Activated naive CD4-positive, alpha-beta T cell treated with anti-CD3 and anti-CD28 coated beads, Interleukin-2, amount 50 U/mL, for 72 hours (primary cell): ENCODE measurements at places on chromosomes 1 and 21. TPM values are rescaled to one million over a fixed set of nuclear protein-coding genes. Genes with fewer than 3 reads are reported as not detected.

- no peak for DNase-seq
These were observed 80.2 kb downstream of the CD58 start for GRCh38 chr1:116490588-116490987.

- no peak for DNase-seq
These were observed 12.0 kb downstream of the SPATC1L start for GRCh38 chr21:46171996-46172862.

- no peak for DNase-seq
These were observed 42.7 kb downstream of the HUNK start for GRCh38 chr21:31915566-31915965.

GRCh38 chr1:57019236-57019839 is 53.5 kb upstream of the C8B start:
- no peak for DNase-seq

- DNase-seq: no peak
These were observed 7.0 kb downstream of the FBLIM1 start for GRCh38 chr1:15765495-15766194.

DNA sequence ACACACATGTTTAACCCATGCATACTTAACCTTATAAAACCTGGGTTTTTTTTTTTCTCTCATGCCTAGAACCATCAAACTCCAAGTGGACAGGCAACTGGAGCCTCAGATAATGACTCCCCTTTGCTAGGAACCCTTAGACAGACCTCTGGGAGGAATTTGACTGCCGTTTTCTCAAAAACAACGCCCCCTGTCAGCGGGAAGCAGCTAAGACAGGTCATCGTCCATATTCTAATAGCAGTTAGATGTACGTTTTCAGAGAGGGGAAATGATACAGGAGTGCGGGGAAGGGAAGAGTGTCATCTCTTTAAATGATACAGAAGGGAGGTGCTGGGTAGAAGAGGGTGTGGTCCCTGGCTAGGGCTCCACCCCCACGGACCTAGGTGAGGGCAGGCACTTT is 34.7 kb downstream of the LRRC3 start:
- DNase-seq: no peak

DNA sequence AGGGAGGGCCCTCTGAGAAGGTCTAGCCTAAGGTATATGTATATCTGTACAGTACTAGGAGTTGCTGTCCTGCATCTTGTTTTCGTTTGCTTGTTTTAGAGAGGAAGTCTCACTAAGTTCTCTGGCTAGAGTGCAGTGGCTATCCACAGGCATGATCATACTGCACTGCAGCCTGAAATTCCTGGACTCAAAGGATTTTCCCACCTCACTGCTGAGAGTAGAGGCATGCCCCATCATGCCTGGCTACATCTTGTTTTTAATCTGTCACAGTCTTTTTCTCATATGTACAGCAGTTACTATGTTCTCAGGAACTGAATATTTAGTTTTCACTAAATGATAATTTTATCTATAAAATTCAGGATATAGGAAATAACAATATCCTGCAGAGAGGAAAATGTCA is 15.3 kb upstream of the PYHIN1 start:
- DNase-seq: no peak

GRCh38 chr1:222995236-222995580 is 147.8 kb downstream of the TLR5 start:
- DNase-seq: no peak

DNA sequence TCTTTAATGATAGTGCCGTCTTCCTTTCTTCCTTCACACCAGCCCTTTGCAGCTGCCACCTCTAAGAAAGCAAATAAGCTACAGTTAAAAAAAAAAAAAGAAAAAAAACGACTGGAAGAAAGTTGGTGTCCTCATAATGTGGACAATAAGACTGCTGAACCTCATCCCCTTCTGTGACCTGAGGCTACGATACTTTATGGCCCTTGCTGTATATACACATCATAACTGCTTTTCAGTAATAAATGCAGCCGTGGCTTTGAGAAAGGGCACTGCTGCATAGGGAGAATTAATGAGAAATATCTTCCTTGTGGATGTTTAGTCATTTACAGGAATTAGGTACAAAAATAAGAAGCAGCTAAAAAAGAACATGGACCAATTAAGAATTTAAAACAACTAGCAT is 333.8 kb upstream of the ADGRL2 start:
- DNase-seq: no peak

DNA sequence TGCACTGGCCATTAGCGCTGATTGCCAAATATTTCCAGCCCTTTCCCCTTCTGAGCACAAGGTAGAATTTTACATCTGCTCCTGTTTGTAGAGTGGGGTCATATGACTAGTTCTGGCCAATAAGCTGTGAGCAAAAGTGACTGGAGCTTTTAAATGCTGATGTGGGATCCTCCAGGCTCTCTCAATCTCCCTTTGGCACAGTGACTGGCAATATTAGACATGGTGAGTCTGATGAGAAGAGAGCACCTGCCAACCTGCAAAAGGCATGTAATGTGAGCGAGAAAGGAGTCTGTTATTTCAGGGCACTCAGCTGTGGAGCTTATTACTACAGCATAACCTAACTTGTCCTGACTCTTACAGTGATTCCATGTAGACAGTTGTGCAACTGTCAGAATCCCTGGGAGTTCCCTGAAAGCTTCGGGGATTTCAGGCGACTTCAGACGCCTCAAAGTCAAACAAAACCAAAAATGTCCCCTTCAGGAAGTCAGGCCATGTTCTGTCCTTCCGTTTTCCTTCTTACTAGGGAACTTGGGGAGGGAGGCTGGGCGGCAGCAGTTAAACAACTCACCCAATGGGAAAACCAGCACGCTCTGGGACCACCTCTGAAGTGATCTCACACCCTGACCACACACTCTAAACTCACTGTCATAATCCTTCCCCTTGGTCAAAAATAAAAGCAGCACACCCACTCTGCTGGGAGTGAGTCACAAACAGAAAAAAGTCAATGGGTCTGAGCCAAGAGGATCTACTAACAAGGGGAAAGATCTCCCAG is 3.6 kb upstream of the RASSF5 start:
- DNase-seq: peak; percentile 81

- DNase-seq: peak; percentile 54
These were observed 1.4 kb upstream of the GJC2 start for GRCh38 chr1:228148196-228148861.

- DNase-seq: no peak
These were observed 347.6 kb upstream of the AJAP1 start for GRCh38 chr1:4306559-4307467.

DNA sequence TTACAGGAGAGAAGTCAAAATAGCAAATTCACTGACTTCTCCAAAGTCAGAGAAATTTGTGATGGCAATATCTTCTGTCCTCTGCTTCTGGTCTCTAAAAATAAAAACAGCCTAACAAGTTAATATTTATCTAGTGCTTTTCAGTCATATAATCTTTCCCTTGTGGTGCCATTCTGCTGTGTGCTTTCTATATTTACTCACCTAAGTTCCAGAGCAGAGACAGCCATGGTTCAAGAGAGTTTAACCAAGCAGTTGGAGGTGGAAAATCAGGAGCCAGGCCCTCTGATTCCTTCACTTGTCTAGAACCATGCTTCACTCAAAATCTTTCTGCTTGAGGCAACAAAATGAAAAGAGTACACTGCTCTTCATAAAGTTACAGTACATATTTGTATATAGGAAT is 39.3 kb downstream of the BRINP2 start:
- DNase-seq: no peak

DNA sequence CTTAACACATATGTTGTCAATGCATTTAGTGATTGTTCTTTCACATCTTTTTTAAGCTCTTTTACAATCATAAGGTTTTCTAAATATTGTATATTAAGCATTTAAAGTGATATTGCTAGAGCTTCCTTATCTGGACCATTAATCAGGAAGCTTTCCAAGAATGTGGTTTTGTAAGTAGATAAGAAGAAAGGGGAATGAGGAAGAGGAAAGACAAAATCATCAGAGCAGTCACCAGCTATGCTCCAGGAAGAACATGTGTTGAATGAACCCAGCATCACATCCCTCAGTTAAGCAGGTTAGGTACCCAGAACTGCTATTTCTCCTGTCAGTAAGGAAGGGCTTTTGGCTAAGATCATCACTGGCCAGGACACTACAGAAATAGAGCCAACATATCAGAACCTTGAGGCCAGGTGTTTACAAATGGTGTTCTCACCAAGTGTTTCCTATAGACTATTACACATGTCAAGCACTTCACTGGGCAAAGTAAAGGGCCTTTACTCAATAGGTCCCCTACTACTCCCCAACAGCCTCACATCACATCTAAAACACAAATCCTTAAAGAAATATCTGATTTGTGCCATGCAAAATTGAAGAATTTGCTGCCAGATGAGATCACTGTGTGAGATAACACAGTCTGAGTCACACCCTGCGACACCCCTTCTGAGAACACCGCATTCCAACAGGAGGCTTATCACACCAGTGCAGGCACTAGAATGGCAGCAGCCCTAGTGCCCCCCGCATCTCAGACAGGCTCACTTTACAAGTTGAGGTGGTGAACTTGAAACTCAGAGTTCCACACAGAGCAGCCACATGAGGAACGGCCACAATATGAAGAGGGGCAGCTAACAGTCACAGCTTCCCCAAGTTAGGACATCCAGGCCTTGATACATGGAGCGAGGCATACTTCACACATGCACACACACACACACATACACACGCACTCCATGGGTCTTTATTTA is 1.8 kb upstream of the SPRR2A start:
- DNase-seq: no peak

- peak; percentile 7 for DNase-seq
These were observed 82.1 kb downstream of the KCND3 start for GRCh38 chr1:111907321-111907720.

The AGT gene
- not detected for total RNA-seq

The GBP7 gene
- total RNA-seq: not detected

The SH3GLB1 gene
- total RNA-seq: 58.0 TPM

The CYP4B1 gene
- total RNA-seq: not detected

The UTS2 gene
- not detected for total RNA-seq

The SH3D21 gene
- 47.1 TPM for total RNA-seq

The OR2L2 gene
- 0.14 TPM for total RNA-seq

The SPRR5 gene
- total RNA-seq: not detected

The SLC30A10 gene
- total RNA-seq: not detected

The BLACAT1 gene
- 0.62 TPM for total RNA-seq
